ENCODE measurements at places on chromosomes 12 and 14. TPM values are rescaled to one million over a fixed set of nuclear protein-coding genes. Genes with fewer than 3 reads are reported as not detected.

KRT83 gene
- not detected for total RNA-seq

SYNDIG1L gene
- 0.56 TPM for total RNA-seq

LGR5 gene
- 0.19 TPM for total RNA-seq

ACSM4 gene
- not detected for total RNA-seq

NAA25 gene
- 16.6 TPM for total RNA-seq

GARIN6 gene
- not detected for total RNA-seq

PLCZ1 gene
- total RNA-seq = not detected

GALNT6 gene
- total RNA-seq = 12.9 TPM

OR4E2 gene
- total RNA-seq = not detected

KRT79 gene
- 2.8 TPM for total RNA-seq

CD163L1 gene
- 8.4 TPM for total RNA-seq

CLEC9A gene
- not detected for total RNA-seq

CAPZA3 gene
- not detected for total RNA-seq

CLEC2B gene
- total RNA-seq = 23.8 TPM

GPX2 gene
- not detected for total RNA-seq

KRT82 gene
- not detected for total RNA-seq

PRR13 gene
- total RNA-seq = 72.6 TPM

RFX4 gene
- not detected for total RNA-seq

- DNase-seq = no peak
These were observed 263.1 kb upstream of the CRY1 start for GRCh38 chr12:107356266-107356936.

- DNase-seq = no peak
These were observed 62.6 kb downstream of the SPPL3 start for GRCh38 chr12:120841525-120841924.

GRCh38 chr12:80632835-80633234 lies 74.6 kb upstream of the MYF6 start:
- no peak for DNase-seq

- DNase-seq = no peak
These were observed 30.4 kb upstream of the KCNA5 start for GRCh38 chr12:5013266-5013730.

GRCh38 chr14:106694638-106695393 lies 1168.4 kb downstream of the TMEM121 start:
- no peak for DNase-seq

GRCh38 chr12:49138587-49138986 lies 7.4 kb upstream of the TUBA1B start:
- no peak for DNase-seq

DNA sequence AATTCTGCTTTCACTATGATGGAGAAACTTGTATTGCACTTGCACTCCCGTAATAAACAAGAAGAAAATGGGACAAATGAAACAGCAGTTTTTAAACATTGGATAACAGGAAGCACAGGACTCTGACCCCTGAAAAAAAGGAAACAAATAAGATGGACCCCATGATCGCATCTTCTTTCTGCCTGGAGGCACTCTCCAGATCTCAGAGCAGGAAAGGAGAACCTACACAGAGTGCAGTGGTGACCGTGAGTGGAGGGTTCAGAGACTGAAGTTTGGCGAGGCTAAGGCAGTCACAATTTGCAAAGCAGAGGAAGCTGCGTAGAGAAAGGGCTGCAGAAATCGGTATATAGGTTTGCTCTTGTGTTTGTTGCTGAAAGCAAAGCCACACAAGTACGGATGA lies 6.1 kb upstream of the FGF6 start:
- DNase-seq = no peak

GRCh38 chr12:47799357-47799955 lies 20.2 kb downstream of the HDAC7 start:
- no peak for DNase-seq

GRCh38 chr12:122862110-122862634 lies 26.9 kb downstream of the HIP1R start:
- no peak for DNase-seq

GRCh38 chr12:20259786-20260185 lies 108.6 kb upstream of the PDE3A start:
- DNase-seq = no peak

GRCh38 chr12:118034429-118035189 lies 18.1 kb downstream of the RFC5 start:
- DNase-seq = no peak

DNA sequence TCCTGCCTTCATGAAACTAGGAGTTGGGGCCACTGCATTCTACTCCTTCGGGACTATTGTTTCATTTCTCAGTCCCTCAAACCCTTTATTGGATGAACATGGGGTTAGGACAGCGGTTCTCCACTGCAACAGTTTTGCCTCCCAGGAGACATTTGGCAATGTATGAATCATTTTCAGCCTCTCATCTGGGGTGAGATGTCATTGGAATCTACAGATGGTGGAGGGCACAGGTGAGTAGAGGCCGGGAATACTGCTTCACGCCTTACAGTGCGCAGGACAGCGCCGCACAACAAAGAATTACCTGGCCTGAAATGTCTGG lies 649 bp upstream of the GNPNAT1 start:
- no peak for DNase-seq

GRCh38 chr14:68977718-68978171 lies 1.4 kb downstream of the ACTN1 start:
- peak; percentile 40 for DNase-seq

DNA sequence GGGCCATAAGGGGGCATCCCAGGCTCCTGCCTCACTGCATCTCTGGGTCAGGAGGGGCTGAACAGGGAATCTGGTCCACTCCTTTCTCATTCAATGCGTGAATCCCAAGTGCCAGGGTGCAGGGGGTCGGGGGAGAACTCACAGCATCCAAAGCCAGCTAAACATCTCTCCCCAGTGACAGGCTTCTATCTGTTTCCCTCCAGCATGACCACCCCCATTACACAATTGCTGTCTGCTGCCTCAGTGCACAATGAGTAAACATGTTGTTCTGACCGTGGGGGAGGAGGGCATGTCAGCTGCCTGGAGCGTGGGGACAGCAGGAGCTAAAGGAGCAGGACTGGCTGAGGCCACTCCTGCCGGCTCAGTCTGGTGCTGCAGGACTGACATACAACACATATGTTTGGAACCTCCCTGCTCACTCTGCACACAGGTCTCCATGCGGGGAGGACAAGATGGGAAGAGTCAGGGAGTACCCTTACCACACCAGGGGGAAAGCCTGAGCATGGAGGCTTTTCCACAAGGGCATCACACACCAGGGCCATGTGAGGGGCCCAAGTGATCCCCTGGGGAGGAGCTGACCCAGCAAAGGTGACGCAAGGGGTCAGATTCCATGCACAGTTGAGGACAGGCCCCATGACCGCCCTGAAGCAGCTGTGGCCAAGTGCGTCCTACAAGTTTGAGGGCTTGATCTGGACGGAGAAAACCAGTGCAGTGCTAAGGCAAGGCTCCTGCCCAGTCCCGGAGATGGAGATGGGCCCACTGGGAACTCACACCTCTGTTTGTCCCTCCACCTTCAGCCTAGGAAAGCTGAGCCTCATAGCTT lies 1.4 kb downstream of the TNS2 start:
- peak; percentile 24 for DNase-seq

GRCh38 chr14:96739200-96739910 lies 57.8 kb upstream of the VRK1 start:
- DNase-seq = no peak

DNA sequence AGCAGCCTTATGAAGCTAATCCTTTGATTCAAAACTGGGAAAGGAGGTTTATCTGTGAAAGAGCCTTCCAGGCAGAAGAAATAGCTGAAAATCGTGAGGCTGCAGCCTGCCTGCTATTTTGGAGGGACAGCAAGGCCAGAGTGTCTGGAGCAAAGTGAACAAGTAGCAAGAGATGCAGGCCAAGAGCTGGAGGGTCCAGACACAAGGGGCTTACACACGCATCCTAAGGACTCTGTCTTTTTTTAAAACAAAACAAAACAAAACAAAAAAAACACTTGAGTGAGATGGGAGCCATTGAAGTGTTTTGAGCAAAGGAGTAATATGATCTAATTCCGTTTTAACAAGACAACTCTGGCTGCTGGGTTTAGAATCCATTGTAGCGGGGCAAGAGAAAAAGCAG lies 76.4 kb upstream of the BCAT1 start:
- no peak for DNase-seq

GRCh38 chr12:54431911-54432814 lies 13.1 kb upstream of the ITGA5 start:
- DNase-seq = peak; percentile 70

GRCh38 chr14:69796797-69797500 lies at the start of gene SLC10A1:
Gene SLC10A1 (minus strand): TSS chr14:69797241. CDS start chr14:69797155, 86 bp downstream.
- DNase-seq = no peak

GRCh38 chr14:104967386-104968152 lies 10.6 kb downstream of the AHNAK2 start:
- DNase-seq = no peak

GRCh38 chr12:29673346-29673745 lies 110.4 kb downstream of the TMTC1 start:
- DNase-seq = no peak

GRCh38 chr14:104876251-104876699 lies 11.2 kb downstream of the CEP170B start:
- DNase-seq = no peak

- no peak for DNase-seq
These were observed 5.4 kb upstream of the AMHR2 start for GRCh38 chr12:53418221-53418620.

DNA sequence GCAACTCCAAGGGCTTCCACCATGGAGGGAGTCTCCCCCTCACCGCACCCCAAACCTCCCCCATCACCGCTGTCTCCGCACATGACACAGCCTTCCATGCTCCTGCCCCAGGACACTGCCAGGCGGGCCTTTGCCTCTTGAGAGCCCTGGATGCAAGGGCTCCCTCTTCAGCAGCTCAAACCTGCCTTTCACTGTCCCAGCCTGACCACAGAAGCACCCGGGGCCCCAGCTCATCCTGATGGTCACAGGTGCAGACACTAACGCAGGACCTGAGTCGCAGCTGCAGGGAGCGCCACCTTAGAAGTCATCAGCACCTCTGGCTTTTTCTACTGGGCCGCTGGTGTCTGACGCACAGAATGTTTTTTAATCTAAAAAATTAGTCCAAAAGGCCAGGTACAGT lies 54.0 kb downstream of the SYNE3 start:
- no peak for DNase-seq

DNA sequence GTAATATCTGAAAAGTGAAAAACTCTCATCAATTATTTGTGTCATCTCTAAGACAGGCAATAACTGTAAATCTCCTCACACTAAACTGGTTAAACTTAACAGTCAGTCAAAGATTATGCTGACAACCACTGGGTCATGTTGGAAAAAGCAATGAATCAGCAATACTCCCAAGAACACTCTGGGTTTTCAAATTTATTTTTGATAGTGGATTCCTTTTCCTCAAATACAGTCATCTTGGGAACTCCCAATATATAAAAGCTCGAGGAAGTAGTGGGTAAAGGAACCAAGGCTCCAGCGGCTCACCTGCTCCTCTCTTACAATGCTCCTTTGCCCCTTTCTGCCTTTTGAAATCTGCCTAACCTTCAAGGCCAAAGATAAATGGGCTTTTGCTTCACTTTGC lies 70.0 kb downstream of the ARMH4 start:
- no peak for DNase-seq

- no peak for DNase-seq
These were observed 525.1 kb downstream of the DIO2 start for GRCh38 chr14:79686196-79686595.

- DNase-seq = no peak
These were observed 317.1 kb downstream of the BCAT1 start for GRCh38 chr12:24631676-24632426.

DNA sequence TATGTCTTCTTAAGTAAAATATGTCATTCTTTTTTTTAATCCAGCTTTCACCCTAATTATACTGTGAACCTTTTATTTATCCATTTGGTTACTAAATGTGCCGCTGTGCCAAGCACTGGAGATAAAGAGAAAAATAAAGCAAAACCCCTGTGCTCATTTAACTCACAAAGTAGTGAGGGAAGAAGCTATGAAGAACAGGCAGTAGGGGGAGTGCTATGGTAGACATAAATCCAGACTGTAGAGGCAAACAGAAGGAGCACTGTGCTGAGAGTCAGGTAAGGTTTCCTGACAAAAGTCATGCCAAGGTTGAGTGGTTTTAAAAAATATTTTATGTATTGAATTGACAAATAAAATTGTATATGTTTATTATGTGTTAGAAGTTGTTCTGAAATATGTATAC lies 188.5 kb upstream of the SYT10 start:
- DNase-seq = no peak

DNA sequence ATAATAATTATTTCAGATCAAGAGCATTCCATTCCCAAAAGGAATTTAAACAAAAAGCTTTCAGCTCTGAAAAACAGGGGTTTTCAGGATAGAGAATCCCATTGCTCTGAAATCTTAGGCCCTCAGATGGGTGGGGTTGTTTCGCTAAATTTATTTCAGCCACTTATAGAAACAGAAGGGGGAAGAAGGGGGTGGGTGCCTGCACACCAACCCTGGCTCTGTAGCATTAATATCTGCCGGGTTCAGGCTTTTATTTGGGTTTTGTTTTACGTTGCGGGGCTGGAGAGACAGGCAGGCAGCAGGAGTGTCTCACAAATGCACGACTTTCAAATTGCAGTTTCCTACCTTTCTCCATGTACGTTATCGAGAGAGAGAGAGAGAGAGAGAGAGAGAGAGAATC lies 12.5 kb upstream of the ZFP36L1 start:
- no peak for DNase-seq

DNA sequence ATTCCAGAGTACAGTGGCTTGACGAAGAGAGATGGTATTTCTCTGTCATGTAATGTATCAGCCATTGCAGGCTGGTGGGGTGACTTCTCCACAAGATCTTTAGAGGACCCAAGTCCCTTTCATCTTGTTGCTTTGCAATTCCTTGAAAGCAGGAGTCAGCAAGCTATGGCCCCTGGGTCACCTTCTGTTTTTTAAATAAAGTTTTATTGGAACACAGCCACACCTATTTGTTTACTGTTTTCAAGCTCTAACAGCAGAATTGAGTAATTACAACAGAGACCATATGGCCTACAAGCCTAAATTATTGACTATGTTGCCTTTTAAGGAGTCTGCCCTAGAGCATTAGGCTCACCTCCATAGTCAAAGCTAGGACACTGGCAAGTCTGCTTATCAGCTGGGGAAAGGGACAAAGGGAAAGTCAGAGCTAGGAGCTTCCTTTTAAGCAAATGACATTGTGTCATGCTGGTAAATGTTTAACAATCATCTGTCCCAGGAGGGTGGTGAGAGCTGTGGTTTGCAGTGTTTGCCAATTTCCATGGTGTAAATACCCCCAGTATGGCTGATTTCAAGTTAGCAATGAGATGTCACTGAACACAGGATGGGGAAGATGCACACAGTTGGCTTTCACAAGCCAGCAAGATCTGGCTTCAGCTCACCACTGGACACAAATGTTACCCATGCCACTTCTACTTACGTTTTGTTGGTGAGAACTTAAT lies 87.7 kb upstream of the PWP1 start:
- DNase-seq = no peak

DNA sequence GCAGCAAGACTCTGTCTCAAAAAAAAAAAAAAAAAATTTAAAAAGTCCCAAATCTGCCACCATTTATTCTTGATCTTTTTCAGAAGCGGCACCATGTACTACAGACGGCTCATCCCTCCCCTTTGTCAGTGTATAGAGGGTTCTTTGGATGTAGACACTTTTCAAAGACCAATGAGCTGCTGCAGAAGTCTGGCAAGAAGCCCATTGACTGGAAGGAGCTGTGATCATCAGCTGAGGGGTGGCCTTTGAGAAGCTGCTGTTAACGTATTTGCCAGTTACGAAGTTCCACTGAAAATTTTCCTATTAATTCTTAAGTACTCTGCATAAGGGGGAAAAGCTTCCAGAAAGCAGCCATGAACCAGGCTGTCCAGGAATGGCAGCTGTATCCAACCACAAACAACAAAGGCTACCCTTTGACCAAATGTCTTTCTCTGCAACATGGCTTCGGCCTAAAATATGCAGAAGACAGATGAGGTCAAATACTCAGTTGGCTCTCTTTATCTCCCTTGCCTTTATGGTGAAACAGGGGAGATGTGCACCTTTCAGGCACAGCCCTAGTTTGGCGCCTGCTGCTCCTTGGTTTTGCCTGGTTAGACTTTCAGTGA lies 6.5 kb upstream of the ACACB start:
- DNase-seq = no peak

All from omental fat pad (tissue), 4 donors.